ENCODE measurements at places on chromosomes 1 and 21.

- peak; percentile 44 for DNase-seq
These were observed 155.7 kb downstream of the PTPRC start for GRCh38 chr1:198794498-198794897.

- no peak for DNase-seq
These were observed 309.4 kb downstream of the BRINP3 start for GRCh38 chr1:190168116-190168892.

DNA sequence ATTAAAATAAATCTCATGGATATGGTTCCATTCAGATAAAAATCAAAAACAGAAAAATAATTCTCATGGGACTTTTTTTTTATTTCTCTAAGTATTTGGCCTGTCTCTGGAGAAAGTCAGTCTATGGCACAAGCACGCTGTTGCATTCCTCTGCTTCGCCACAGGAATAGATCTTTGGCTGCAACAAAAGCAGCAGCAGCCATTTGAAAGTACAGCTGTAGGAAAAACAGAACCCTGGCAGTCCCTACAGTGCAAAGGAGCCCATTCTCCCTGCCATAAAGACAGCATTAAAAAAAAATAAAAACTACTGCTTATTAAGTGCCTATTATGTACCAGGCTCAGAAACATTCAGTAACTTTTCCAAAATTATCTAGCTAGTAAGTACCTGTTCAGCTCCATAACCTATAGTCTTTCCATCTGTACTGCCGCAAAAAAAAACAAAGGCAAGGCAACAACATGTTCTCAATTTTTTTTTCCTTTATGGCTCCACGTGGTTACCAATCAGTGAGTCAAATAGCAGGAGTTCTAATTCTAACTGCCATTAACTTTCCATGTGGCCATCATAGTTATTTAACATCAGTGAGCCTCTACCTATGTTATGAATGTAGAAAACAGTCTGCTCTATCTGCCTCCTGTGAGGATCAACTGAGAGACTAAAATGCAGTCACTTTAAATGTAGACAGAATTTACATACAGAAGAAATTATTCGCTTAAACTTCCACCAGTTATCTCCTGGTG, 22.7 kb downstream of the SLC35D1 start:
- DNase-seq = no peak

DNA sequence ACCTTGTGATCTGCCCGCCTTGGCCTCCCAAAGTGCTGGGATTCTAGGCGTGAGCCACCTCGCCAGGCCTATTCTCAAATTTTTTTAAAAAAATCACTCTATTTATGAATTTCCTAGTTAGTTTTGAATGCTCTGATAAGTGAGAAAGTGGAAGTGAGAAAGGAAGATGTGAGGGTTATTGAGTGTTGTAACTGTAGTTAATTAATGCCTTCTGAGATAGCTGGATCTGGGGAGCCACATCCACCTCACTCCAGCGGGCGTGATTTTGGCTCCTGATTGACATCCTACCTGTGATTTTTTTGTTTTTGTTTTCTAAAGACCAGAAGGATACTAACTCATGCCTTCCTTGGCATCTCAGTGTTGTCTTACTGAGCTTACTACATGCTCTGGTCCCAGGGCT, 65.6 kb downstream of the ST3GAL3 start:
- DNase-seq = no peak

Measured in NCI-H82 (cell line).